ENCODE measurements at places on chromosomes 5 and 9.

DNA sequence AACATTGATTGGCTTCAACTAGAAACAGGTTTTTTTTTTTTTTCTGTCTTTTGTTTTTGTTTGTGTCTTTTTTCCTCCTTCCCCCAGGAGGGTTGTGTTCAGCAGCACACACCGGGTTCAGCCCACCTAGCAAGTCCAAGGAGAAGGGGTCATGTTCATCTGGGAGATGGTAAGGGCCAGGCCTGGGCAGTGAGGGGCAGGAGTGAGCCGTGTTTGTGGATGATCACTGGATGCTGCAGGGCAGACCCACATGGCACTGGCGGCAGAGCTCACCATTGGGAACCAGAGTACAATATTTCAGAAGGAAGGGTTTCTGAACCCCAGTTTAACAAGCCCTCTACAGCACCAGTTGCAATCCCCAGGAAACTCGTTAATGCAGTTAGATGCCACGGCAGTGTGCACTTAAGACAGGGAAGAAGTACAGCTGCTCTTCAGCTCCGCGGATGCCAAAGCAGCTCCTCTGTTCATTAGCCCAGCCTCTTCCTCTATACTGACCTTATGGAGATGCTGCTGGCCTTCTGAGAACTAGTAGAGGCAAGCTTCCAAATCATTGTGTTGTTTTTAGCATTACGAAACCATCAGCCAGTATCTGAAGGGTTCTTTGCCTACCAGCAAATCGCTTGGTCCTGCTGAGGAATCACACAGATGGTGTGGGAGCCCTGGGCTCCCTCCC is 508.2 kb upstream of the WWC1 start:
- no peak for DNase-seq

DNA sequence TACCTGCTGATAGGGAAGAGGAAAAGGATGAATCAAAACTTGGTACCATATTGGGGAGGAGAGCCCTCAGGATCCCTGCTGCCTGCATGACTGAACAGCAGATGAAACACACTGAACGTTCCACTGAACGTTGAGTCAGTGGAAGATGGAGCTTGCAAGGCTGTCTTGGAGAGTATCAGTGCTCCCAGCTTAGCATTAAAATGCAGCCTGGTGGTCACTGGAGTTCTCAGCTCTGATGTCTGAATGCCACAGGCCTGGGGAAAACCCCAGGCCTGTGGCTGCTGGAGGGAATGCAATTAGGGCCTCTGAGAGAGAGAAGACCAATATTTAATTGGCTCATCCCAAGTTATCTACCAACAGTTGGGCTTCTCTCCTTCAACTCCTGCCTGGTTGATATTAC is 54.5 kb downstream of the PDE4D start:
- DNase-seq: no peak

DNA sequence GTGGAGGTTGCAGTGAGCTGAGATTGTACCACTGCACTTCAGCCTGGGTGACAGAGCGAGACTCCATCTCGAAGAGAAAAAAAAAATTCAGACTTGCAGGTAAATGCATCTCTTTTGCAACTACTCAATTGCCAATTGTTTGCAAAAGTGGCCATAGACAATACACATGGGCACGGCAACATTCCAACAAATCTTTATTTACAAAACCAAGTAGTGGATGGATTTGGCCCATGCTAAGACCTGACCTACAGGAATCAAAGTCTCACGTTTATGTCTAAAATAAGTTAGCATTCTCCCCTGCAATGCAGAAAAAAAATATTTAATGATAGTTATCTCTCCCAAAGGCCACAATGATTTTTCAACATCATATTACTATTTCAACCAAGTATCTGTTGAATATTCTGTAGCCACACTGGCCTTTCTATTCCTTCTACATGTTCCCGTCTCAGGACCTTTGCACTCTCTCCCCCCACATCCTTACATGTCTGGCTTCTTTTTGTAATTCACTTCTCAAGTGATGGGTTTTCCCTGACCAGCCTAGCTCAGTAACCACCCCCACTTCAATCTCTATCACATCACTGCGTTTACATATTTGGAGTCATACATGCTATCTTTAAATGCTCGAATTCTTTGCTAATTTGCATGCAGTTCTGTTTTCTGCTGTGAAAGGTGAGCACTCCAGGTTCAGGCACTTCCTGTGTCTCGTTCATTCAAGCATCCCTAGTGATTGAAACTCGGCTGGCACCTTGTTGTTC is 54.2 kb downstream of the FNBP1 start:
- peak; percentile 2 for DNase-seq

DNA sequence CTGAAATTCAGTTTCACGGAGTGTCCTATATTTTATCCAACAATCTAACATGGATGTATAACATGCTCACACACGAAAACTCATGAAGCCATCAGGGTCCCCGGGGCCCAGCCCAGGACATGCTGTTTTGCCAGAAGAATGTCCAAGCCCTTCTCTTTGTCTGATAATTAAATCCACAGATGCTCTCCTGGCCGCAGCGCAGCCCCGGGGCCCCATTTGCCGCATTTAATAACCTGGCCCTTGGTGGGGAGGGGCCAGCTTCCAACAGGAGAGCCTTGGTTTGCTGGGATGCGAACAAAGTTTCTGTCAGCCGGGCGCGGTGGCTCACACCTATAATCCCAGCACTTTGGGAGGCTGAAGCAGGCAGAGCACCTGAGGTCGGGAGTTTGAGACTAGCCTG is 30.0 kb downstream of the PLPP7 start:
- DNase-seq: no peak

- no peak for DNase-seq
These were observed 57.9 kb downstream of the CSNK1A1 start for GRCh38 chr5:149493316-149493715.

DNA sequence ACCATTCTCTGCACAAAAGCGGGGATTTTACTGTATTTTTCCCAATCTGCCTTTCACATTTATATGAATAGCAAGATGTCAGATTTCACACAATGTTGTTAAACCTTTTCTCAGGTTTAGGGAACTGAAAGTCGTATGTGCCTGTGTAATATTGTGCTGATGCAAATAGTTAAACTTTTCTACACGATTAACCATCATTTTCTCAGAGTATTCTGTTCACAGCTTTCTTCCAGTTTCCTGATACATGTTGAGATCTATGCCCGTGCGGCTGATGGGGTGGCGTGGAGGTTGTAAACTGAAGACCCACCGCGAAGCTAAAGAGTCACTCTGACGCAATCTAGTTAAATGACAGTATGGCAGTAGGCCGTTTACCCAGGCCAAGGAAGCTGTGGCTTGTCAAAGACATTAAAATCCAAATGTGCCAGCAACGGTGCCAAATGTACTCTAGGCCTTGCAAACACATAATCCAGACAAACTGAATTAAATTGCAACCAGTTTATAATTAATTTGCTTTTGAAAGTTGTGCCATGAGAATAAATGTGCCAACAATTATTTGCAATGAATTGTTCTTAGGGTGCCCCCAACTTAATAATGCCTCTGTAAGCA is 145.7 kb downstream of the EBF1 start:
- DNase-seq: no peak

DNA sequence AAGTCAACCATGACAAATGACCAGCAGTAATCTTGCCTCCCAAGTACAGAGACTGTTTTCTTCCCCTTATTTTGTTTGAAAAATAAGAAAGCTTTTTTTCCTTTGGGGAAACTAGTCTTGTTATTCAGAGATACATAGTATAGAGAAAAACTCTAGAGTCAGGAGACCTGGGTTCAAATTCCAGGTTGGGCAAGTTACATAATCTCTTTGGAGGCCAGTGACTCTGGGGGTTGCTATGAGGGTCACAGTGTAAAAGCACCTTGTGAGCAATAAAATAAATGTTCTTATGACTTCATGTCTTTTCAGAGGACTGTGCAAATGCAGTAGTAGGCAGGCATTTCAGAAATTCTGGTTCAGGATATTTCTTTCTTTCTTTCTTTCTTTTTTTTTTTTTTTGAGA is 71.5 kb downstream of the GDNF start:
- DNase-seq: no peak

GRCh38 chr9:87798261-87798833 is 72.4 kb downstream of the CTSL start:
- no peak for DNase-seq

DNA sequence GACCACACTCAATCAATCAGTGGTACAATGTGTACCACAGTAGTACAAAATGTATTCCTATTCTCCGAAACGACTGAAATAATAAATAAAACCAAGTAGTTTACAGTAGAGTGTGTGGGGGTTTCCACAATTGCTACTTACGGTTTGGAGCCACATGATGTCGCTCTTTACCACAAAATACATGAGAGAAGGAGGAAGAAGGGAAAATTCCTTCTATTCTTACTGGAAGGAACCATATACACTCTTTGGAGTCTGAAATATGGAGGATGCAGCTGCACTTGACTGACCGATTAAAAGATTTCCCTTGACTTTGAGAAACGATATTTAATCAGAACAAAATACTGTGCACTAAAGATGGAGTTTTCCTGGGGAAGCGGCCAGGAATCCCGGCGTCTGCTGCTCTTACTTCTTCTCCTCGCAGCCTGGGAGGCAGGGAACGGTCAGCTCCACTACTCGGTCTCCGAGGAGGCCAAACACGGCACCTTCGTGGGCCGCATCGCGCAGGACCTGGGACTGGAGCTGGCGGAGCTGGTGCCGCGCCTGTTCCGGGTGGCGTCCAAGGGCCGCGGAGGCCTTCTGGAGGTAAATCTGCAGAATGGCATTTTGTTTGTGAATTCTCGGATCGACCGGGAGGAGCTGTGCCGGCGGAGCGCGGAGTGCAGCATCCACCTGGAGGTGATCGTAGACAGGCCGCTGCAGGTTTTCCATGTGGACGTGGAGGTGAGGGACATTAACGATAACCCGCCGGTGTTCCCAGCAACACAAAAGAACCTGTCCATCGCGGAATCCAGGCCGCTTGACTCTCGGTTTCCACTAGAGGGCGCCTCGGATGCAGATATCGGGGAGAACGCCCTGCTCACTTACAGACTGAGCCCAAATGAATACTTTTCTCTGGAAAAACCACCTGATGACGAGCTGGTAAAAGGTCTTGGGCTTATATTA is at the start of gene PCDHA4:
Gene PCDHA4 (plus strand): TSS at position 235 of the 942 bp plus-strand sequence.
- DNase-seq: no peak

DNA sequence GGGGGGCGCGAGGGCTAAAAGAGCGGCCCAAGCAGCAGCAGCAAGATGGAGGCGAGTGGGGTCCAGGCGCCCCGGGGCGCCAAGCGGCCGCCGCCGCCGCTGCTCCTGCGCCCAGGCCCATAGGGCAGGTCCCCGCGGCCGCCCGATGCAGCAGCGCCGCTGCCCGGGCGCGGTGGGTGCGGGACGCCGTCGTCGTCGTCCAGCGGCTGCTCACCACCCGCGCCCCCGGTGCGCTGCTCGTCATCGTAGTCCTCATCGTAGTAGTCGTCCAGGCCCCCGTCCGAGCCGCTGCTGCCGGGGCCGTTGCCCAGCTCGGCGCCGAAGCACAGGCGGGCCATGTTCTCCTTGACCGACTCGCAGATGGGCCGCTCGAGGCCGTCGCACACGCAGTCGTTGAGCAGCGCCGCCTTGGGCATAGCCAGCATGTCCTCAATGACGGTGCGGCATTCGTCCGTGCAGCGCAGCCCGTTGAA is 1.5 kb downstream of the GAS1 start:
- peak; percentile 9 for DNase-seq

DNA sequence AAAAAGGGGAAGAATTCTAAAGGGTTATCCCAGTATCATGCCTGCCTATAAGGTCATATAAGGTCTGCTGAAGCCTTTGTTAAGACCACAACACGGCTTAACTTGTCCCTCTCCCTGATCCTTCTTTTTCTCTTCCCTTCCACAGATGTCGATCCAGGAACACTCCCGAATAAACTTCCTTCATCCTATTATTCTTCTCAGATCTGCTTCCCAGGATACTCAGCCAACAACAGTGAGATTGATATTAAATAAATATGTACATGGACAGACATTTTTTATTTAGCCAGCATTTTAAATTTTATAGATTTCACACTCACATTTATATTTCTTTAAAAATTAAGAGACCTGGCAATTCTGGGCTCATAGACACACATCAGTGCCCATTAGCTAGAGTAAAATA is 44.1 kb downstream of the DPYSL3 start:
- no peak for DNase-seq

DNA sequence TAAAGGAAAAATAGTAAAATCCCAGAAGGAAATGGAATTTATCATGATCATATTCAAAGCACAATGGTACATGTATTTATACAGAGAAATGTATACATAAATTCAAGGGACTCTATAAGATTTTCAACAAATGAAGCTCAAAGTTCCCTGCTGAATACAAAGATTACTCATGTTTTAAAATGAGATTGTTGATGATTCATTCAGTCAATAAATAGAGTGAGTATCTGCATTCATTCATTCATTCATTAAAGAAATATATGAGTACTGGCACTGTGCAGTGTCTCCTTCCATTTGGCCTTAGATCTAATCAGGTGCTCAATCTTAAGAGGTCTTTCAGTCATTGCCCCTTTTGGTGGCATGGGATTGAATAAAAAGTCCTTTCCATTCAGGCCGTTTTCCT is 310.0 kb downstream of the KIAA0825 start:
- DNase-seq: no peak

DNA sequence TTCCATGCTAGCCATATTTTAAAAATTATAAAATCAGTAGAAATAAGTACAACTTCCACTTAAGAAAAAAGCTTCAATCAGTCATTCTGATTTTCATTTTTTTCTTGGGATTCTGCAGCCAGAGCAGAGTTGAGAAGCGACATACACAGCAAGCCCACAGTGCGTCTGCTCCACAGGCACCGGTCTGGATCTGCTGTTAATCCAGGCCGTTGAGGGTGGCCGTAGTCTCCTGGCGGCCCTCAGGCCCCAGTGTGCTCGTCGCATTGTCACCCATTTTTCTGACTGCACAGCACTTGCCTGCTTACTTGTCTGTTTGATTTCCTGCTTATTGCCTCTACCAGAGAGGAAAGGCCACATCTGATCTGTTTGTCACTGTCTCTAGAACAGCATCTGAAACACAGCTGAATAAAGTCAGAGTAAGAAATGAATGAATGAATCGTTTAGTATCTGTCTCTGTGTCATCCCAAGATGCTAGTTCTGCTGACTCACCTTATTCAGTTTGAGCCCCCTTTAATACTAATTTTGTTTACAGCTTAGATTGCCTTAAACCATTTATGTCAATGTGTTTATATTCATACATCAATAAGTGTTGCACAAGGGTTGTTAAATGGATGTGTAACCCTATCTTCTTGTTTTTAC is 11.6 kb upstream of the ASPN start:
- DNase-seq: no peak

GRCh38 chr5:108867656-108868055 is 120.0 kb downstream of the FER start:
- DNase-seq: no peak

- DNase-seq: peak; percentile 33
These were observed 234.2 kb upstream of the MEF2C start for GRCh38 chr5:89117124-89117644.

- no peak for DNase-seq
These were observed 38.0 kb downstream of the MTMR12 start for GRCh38 chr5:32274548-32275395.

DNA sequence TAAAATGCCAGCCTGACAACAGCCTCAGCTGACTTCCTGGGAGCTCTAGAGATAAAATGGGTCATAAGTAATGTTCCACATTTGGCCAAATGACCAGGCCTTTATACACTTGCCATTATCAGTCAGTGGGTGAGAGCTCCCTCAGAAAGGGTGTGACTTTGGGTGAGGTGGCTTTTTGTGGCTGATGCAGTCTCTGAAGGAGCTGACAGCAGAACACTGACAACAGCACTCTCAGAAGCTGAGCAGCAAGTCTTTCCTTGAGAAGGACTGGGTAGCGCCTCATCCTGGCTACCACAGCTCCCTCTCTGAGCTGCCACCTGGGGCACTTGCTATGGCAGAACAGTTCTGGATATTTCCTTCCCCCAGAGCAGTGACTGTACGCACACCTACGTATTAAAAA is 22.0 kb upstream of the GNAQ start:
- DNase-seq: no peak
